Foreskin fibroblast (primary cell): ENCODE measurements at places on chromosomes 5 and 9.

DNA sequence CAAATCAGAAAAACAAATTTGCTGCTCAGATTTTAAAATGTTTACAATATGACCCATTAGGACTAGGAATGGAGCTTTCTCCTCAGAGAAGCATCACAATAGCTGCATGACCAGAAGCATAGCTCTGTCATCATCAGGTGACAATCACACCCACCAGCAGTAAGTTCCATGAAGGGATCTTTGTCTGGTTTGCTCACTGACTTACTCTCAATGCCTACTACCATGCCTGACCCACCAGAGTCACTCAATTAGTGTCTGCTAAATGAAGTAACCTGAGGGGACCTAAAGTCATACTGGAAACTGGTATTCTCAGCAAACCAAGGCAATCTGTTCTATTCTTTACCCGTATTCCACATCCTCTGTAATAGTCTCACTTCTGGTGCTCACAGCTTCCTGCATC, 7.7 kb downstream of the ERMP1 start:
- no peak for DNase-seq

DNA sequence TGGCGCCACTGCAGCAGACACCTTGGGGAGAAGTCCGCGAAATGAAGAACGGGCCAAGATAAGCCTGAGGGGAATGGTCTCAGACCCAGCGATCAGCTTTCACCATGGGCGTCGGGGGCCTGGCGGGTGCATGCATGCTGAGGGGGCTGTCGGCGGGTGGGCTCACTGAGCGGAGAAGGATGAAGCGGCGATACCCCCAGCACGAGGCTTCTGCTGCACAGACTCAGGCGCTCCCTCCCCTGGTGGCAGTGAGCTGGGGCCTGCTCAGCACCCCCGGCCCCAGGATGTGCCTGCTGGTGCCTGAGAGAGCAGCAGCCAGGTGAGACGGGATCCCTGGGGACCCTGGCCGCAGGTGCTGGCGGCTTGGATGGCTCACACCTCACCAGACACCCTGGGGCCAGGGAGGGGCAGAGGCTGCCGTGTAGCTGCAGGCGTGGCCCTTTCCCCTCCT, 31.2 kb downstream of the CEP72 start:
- DNase-seq = no peak

DNA sequence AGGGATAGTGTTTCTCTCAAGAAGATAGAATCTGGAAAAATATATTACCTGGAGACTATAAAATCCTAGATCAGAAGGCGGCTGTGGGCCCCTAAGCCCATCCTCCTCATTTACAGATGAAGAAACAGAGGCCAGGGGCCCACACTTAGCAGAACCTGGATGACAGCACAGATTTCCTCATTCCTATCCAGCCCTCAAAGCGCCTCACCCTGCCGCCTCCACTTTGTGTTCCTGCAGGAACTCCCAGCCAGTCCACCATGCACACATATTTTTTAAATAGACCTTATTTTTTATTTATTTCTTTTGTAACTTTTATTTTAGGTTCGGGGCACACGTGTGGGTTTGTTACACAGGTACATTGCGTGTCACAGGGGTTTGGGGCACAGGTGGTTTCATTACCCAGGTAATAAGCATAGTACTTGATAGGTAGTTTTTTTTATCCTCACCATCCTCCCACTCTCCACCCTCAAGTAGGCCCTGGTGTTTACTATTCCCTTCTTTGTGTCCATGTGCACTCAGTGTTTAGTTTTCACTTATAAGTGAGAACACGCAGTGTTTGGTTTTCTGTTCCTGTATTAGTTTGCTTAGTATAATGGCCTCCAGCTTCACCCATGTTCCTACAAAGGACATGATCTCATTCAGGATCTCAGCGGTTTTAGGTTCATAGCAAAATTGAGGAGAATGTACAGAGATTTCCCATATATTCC, 85.5 kb upstream of the MAP1B start:
- DNase-seq = no peak

- DNase-seq = peak; percentile 43
These were observed 106.2 kb upstream of the TUT7 start for GRCh38 chr9:86460216-86461002.

DNA sequence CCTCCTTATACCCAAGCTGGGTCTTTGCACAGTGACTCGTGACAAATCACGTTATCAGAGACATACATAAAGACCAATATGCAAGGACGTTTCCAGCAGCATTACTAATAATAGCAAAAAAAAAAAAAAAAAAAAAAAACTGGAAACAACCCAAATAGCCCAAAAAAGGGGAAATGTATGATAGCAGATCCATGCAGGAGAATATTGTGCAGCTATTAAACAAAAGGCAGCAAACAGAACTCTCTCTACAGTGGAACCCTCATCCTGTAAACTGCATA, 37.7 kb downstream of the C5orf15 start:
- DNase-seq = no peak

DNA sequence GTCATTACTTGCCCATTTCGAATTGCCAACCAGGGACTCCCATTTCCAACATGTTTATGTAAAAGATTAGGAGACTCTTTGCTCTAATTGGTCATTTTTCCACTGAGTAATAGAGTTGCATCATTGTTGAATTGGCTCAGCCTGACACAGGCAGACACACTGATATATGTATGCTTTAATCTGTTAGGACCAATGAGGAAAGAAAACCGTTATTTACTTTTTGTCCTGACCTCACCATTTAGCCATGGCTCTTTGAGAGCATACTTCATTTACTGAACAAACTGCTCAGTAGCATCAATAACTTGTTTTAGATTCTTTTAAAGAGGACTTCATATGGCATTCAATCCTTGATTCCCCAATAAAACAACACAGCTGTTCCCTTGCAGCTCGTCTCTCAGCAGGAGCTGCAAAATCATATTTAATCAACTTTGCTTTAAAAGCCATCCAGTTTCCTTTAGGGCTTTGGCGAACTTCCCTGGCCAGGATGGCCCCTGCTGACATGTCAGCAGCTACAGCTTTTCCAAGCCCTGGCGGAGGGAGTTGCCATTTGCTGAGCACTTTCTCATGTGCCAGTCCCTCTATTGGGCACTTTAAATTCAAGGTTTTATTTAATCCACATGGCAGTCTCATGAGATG, 251.5 kb upstream of the TNC start:
- peak; percentile 85 for DNase-seq

DNA sequence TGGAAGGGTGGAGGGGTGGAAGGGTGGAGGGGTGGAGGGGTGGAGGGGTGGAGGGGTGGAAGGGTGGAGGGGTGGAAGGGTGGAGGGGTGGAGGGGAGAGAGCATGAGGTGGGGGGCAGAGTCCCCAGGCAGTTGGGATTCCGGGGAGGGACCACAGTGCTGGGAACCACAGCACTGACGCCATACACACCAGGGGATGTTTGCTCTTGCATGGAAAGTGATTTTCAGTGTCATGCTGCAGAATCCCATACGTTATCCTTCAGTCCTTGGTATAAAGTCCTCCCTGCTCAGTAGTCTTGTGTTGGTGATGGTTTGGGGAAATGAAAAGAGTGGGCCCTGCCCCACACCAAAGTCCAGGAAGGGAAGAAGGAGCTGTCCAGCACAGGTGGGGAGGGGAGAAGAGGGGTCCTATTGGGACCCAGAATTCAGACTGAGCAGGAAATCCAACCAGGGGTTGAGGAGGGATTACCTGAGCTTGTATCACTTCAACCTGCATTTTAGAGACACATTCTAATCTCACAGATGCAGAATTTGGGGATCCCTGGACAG, 5.5 kb upstream of the FIBCD1 start:
- no peak for DNase-seq
